ENCODE measurements at places on chromosomes 7 and 10.

- DNase-seq, result no peak
These were observed 27.8 kb downstream of the RNLS start for GRCh38 chr10:88555190-88555908.

- DNase-seq, result no peak
These were observed 84.8 kb upstream of the AGBL3 start for GRCh38 chr7:134901389-134902020.

DNA sequence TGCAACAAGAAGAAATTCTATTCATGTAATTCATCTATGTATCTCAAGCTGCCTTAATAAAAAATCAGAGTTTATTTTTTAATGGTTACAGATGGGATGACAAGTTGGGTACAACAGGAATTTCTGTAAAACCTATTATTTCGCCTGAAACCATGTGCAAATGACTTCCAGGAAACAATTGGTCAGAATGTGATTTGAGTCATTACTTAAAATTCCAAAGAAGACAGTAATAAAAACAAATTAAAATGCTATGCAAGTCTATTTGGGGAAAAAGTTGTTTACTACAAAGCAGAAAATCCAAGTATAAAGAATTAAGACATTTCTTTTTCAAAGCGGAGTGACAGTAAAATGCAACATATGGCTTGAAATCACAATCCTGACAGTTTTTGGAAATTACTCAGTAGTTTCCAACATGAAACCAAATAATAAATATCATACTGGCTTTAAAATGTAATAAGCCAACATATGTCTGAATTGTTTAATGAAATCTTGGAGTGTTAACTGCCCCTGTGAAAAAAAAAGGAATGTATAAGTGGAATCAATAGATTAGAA is 41.5 kb upstream of the SEMA3C start:
- no peak for DNase-seq

DNA sequence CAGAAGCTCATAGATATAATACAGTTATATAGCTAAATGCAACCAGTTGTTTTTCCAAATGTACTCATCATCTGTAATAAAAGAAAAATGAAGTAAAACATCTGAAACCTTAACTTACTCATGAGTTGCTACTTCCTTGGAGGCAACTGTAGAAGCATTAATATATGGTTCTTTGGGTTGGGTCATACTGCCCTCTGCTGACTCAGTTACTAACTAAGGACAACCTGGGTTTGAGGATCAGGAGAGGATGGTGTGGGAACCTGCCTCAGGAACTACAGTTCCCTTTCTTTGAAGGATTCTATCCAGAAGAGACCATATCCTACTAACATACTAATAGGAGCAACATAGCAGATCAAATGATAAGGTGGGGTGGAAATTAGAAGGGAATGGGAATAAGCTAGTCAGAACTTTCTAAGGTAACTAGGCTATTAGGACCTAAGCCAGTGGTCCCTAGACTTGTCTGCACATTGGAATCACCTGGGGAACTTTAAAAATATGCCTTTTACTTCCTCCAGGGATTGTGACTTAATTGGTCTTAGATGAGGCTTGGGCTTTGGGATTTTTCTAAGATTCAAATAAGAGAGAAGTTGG is 20.7 kb downstream of the COX15 start:
- DNase-seq, result no peak

- no peak for DNase-seq
These were observed 336.9 kb downstream of the ADARB2 start for GRCh38 chr10:1400101-1401070.
